ENCODE measurements at places on chromosomes 5 and 9.
A peak's percentile ranks its signal among the peaks of the same experiment; 100 is the strongest.

DNA sequence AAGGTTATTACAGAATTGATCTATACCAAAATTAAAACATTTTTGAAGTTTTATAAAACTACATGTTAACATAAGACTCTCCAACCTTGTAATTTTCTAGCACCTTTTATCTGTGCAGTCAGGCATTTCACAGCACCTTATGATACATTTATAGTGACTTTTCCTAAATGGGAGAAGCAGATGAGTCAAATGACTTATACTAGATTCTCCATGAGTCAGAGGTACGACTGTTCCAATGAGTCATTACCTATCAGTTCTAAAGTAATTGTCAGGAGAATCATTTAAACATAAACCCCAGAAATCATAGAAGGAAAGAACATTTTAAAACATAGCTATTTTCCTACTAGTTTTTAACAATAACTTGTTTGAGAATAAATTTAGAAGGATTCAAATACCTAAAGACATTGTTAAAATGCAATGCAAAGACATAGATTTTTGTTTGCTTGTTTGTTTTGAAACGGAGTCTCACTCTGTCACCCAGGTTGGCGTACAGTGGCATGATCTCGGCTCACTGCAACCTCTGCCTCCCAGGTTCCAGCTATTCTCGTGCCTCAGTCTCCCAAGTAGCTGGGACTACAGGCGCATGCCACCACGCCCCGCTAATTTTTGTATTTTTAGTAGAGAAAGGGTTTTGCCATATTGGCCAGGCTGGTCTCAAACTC lies 34.7 kb upstream of the DMXL1 start:
- no peak for DNase-seq

GRCh38 chr5:28414619-28415018 lies 1376.2 kb upstream of the CDH9 start:
- DNase-seq, result no peak

DNA sequence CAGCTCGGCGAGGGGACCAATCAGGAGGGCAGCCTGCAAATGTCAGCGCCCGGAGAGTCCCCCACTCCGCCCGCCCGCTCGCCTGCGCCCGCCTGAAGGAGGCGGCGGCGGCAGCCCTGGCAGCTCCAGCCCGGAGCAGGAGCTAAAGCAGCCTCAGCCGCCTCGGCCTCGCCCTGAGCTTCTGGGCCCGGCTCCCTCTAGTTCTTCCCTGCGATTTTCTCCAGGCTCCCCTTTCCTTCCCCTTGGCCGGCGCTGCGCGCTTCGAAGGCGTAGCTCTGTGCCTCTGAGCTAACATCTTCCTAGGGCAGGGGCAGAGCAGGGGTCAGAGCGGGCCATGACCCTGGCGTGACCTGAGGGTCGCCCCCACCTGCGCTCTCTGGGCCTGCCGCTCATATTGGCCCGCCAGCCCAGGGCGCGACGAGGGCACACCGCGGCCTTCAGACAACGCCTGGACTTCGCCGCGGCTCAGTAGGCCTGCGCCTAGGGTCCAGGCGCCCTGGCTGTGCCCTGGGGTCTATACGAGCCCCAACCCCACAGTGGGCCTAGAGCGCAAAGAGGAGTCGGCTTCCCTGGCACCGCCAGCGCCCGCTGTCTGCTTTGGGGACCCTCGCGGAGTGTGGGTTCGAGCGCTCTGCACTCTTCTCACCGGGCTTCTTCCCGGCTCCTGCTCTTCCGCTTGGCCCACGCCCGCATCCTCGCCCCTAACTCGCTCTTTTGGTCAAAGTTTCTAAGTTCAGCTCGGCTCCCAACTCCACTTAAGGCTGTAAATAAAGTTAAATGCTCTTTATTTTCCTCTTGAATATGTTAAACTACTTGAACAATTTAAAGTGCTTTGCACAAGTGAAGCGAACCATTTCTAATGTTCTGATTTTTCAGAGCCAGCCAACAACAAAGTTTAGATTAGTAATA lies 504 bp upstream of the OTP start:
- DNase-seq, result no peak

DNA sequence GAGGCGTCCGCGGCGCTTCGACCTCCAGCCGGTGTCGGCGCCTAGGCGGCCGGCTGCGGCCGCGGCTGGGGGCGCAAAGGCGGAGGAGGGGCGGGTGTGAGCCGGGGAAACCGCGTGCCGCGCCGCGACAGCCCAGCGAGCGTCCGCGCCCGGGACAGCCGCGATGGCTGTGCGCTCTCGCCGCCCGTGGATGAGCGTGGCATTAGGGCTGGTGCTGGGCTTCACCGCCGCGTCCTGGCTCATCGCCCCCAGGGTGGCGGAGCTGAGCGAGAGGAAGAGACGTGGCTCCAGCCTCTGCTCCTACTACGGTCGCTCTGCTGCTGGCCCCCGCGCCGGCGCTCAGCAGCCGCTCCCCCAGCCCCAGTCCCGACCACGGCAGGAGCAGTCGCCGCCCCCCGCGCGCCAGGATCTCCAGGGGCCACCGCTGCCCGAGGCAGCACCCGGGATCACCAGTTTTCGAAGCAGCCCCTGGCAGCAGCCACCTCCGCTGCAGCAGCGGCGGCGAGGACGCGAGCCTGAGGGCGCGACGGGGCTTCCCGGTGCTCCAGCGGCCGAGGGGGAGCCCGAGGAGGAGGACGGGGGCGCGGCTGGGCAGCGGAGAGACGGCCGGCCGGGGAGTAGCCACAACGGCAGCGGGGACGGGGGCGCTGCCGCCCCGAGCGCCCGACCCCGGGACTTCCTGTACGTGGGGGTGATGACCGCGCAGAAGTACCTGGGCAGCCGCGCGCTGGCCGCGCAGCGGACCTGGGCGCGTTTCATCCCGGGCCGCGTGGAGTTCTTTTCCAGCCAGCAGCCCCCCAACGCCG lies 605 bp downstream of the CHSY3 start:
- no peak for DNase-seq

DNA sequence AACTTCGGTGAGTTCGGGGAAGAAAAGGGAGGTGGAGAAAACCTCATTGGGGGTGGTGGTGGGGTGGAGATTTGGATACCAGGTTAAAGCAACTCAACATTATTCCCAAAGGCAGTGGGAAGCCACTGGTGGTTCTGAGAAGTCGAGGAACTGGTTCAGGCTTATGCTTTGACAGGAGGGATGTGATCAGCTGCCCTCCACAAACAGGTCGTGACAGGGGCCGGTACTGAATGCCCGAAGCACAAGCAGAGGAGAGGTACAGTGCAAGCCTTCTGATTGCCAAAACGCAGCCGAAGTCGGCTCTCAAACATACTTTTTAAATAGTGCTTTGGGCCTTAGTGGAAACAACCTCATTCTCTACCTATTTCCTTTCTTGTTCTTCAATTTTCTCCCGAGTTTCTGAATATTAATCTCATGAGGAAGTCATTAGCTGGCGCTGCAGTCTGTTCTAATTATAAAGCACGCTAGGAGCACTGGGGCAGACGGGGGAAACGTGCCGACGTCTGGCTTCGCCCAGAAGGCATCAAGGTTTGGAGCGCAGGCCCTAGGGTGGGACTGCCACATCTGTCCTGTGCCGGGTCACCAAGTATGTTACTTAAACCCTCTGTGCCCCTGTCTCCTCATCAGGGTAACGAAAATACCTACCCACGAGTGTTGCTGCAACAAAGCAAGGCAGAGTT lies 27.3 kb downstream of the SHB start:
- DNase-seq, result no peak

- DNase-seq, result no peak
Measured at GRCh38 chr9:81069923-81070322, 619.4 kb downstream of the TLE1 start.

GRCh38 chr5:123937230-123937629 lies 425.3 kb downstream of the CSNK1G3 start:
- DNase-seq, result peak; percentile 3

- DNase-seq, result no peak
Measured at GRCh38 chr5:155147222-155147621, 133.7 kb downstream of the KIF4B start.

DNA sequence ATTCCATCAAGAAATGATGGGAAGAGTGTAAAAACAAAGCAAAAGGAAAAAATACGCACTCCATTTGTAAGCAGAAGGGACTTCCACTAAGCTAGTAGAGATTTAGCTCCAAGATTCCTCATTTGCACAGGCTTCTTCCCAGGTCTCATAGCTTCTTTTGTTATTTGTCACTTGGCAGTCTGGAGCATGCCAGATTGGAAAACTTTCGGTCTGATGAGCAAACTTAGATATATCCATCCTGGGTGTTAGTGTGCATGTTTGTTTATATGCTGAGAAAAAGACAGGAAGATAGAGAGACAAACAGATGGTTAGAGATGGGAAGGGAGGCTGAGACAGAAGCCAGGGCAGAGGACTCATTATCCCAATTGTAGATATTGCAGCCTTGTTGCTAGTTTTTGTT lies 1644.5 kb upstream of the NUDT12 start:
- DNase-seq, result no peak

DNA sequence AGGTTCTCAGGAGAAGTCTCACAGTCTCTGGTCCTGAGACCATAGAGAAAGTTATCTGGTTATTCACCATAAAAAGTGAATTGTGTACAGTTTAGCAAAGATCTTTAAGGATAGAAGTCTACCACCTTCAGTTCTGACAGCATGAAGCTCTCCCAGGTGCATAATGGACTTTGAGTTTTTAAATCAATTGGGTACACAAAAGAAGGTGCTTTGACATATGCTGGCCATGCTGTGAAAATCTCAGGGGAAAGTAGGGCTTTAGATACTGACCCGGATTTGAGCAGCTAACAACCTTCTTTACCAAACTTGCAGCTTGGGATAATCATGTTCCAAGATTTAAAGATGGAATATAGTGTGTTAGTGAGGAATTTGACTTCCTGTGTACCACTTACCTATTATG lies 264.2 kb downstream of the ZSWIM6 start:
- no peak for DNase-seq

GRCh38 chr5:124651663-124652513 lies 94.6 kb downstream of the ZNF608 start:
- peak; percentile 41 for DNase-seq

DNA sequence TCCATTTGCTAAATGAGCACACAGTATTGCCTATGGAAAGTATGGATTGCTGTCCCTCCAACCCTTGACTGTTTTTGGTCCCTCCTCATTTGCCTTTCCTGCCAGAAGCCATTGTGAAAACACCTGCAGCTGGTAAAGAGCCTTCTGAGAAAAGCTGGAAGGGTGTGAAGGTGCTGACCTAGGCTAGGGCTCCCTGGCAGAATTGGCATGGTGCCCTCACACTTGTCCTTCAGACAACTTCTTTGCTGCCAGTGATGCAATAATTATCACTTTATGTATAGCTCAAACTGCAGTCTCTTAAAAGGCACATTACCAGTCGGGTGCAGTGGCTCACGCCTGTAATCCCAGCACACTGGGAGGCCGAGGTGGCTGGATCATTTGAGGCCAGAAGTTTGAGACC lies 4.2 kb downstream of the TXNDC15 start:
- DNase-seq, result no peak

DNA sequence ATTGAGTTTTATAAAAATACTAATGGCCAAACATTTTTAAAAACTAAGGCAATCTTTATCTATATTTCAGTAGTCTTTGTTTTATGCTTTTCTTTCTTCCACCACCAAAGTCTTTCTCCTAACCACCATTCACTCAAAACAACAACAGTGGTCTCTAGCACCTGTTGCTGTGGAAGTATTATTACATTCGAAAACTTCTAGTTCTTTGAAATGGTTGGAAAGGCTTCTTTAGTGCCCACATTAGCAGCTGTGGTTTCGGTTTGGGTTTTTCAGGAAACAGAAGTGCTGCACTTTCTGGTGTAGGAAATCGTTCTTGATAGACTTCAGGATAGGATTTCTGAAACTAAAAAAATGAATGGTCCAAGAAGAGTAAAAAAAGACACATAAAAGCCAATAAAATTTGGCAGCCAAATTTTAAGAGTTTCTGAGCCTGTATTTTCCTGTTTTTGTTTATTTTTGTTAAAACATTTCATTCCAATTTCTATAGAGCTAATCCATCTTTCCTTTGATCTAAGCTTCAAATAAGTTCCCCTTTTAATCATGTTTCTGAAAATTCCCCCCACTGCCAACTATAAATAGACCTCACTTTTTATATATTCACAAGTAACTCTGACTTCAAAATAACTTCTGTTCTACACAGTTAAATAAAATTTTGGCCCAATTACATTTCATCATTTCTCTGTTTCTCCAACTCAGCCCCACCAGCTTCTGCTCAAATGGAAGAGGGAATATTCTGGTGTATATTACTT lies 102.2 kb downstream of the DEPDC1B start:
- DNase-seq, result no peak

DNA sequence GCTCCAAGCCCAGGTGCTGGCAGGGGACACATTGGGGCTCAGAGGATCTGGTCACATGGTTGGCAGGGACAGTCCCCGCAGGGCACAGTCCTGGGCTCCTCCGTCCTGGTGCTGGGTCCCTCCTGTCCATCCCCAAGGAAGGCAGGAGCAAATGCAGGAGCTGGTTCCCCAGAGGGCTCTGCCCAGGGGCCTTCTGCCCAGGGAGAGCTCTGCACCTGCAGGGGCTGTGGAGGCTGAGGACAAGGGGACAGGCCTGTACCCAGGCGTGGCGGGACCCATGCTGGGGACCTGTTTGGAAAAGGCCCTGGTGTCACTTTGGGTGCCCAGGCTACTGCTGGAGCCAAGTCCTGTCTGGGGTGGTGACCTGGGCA lies 7.2 kb downstream of the SPATA31E1 start:
- DNase-seq, result no peak

DNA sequence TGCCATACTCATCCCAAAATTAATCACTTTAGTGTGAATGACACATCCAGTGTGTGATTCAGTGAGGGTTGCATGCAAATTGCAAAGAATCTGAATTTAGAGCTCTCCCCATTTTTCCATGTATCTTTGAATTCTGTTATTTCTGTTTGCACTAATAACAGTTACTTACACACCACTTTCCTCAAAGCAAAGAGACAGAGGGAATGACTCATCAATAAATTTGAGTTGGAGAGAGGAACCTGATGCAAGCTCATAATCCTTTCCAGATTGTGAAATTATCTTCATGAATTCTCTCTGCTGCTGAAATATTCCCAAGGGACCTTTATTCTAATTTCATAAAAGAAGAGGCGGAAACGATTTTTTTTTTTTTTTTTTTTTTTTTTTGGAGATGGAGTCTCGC lies 204.8 kb downstream of the CDH9 start:
- DNase-seq, result no peak

DNA sequence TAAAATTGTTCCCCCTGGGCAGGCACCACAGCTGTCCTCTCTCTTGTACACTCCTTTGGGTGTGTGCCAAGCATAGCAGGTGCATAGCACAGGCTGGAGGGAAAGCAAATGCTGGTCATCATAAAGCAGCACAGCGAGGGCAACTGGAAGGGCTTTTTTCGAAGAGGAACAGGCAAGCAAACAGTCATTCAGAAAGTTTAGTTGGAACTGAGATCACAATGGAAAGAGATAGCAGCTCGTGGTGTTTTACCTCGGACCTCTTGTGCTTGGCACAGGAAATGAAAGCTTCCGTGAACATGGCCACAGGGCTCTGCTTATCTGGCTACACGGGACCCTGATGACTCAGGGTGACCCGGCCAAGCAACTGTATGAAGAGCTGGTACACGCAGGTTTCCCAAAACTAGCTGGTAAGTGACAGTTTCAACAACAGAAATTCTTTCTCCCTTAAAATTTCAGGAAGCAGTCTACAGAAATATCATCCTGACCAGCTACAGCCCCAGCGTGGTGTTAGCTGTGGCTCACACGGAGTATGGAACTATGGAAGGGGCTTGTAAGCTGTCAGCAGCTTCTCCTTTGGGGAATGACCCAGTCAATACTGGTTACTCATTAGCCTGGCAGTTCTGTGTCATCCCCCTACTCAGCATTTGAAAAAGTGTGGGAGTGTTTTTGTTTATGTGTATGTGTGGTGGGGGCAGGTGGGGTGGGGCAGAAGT lies 48.1 kb downstream of the POC5 start:
- DNase-seq, result peak; percentile 68

GRCh38 chr5:75510417-75510835 lies 1.0 kb downstream of the CERT1 start:
- DNase-seq, result no peak

GRCh38 chr5:180330810-180331646 lies 22.1 kb downstream of the GFPT2 start:
- no peak for DNase-seq

Data from activated naive CD8-positive, alpha-beta T cell treated with anti-CD3 and anti-CD28 coated beads, Interleukin-2, amount 50 U/mL, for 24 hours (primary cell).